Activated T-helper 17 cell treated with anti-CD3 and anti-CD28 coated beads, Interleukin-2, amount 50 U/mL, for 72 hours (primary cell): ENCODE measurements at places on chromosomes 1 and 21. TPM values are rescaled to one million over a fixed set of nuclear protein-coding genes. Genes with fewer than 3 reads are reported as not detected.

SLC35D1 gene
- 16.2 TPM for total RNA-seq

ARHGAP29 gene
- not detected for total RNA-seq

TFF3 gene
- not detected for total RNA-seq

FCGR1A gene
- not detected for total RNA-seq

PINK1 gene
- total RNA-seq: 4.6 TPM

DNA sequence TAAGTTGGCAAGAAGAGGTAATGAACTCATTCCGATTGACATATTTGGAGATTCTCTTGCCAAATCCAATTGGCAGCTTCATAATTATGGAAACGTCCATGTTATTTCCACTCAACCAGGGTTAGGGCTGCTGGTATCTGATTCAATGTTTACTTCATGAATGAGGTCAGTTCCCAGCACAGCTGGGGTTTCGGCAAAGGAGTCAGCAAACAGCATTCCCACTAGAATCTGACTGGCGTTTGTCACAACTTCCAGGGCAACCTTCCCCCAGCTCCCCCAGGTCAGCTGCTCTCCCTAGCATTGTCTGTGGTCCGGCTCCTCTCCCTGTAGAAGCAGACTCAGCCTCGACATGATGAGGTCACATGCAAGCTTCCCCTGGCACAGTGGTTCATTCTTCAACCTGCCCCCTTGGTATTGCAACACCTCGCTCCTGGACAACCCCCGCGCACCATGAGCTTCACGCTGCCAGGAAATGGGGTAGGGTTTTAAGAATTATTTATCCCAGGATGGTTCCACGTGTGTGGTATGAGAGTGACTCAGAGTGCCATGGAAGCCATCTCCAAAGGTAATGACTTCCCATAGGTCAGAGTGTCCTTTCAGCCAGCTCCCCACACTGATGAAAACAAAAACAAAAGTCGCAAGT is 100.7 kb upstream of the SLC25A33 start:
- H3K4me1 ChIP-seq: no peaks in the 10 kb centered on the region
- peaks cover 5% of the 10 kb centered on the region for H3K27me3 ChIP-seq
- H3K4me3 ChIP-seq: no peak overlapping the region
- no peak overlapping the region for H3K27ac ChIP-seq
- ATAC-seq: no peak

DNA sequence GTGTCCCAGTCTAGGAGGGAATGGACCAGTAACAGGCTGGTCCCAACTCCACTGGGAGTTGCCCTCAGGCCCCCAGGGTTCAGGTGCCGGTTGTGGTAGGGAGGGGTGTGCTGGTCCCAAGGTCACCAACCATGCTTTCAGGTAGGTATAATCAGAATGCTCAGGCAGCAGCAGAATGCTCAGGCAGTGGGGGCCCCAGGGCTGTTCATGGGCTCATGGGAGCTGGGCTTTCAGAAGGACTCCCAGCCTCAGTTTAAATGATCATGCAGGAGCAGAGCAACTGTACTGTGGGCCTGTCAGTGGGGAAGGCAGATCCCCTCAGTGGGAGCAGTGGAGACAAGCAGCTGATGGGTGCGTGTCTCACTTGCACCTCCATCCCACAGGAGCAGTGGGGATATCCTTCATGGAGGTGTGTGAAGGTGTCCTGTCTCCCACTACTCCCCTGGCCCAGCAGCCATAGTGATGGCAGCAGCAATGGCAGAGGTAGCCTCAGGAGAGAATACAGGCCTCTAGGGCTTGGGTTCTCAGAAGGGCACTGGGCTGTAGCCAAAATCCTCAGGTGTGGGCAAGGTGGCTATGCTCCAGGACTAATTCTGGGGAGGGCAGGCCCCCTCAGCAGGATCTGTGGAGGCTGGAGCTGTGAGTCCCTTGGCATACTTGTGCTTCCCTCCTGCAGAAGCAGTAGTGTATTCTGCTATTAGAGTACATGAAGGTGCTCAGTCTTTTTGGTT is 917.3 kb upstream of the B3GALT2 start:
- no peaks in the 10 kb centered on the region for H3K27me3 ChIP-seq
- ATAC-seq: no peak
- H3K27ac ChIP-seq: no peak overlapping the region
- no peaks in the 10 kb centered on the region for H3K4me1 ChIP-seq
- H3K4me3 ChIP-seq: no peak overlapping the region

DNA sequence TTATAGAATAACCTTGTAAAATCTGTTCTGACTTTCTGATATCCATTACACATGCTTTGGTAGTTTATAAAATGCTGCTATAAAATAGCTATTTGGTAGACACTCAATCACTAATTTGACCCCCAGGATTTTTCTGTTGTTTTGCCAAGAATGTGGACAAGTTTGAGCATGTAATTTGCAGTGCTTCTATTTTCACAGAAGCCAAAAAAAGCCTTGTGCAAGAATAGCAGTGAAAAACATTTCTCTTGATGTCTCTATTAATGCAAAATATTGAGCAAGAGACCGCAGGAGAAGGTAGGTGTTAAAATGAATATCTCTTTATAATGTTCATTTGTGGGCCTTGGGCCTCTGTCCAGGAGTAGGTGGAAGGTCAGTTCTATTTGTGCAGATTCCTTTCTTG is 22.5 kb downstream of the MAP3K7CL start:
- H3K27ac ChIP-seq: no peak overlapping the region
- no peaks in the 10 kb centered on the region for H3K4me1 ChIP-seq
- H3K4me3 ChIP-seq: no peak overlapping the region
- H3K27me3 ChIP-seq: no peaks in the 10 kb centered on the region

DNA sequence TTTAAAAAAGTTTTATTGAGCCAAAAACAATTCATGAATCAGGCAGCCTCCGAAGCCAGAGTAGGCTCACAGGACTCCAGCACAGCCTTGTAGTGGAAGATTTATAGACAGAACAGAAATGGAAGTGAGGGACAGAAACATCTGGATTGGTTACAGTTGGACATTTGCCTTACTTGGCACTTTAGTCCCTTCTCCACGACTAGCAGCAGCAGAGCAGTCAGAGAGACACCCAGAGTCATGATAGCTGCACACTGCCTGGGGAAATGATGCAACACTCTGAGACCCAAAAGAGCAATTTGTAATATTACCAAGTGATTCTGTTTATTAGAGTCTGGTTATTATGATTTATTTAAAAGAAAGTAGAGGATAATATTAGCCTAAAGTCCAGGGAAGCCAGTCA is 72.2 kb upstream of the KRTAP11-1 start:
- no peaks in the 10 kb centered on the region for H3K36me3 ChIP-seq
- no peaks in the 10 kb centered on the region for H3K4me1 ChIP-seq
- no peak overlapping the region for H3K27ac ChIP-seq
- ATAC-seq: no peak
- peaks cover 4% of the 10 kb centered on the region for H3K27me3 ChIP-seq
- no peak overlapping the region for H3K4me3 ChIP-seq

- H3K4me3 ChIP-seq: no peak overlapping the region
- no peak for ATAC-seq
- H3K27me3 ChIP-seq: peaks cover 27% of the 10 kb centered on the region
- H3K27ac ChIP-seq: no peak overlapping the region
Measured at GRCh38 chr1:209406595-209406994, 176.9 kb upstream of the CAMK1G start.

GRCh38 chr1:87706203-87706602 is 377.5 kb downstream of the LMO4 start:
- peaks cover 3% of the 10 kb centered on the region for H3K27me3 ChIP-seq
- H3K27ac ChIP-seq: no peak overlapping the region
- ATAC-seq: no peak
- H3K36me3 ChIP-seq: no peaks in the 10 kb centered on the region
- no peaks in the 10 kb centered on the region for H3K4me1 ChIP-seq

DNA sequence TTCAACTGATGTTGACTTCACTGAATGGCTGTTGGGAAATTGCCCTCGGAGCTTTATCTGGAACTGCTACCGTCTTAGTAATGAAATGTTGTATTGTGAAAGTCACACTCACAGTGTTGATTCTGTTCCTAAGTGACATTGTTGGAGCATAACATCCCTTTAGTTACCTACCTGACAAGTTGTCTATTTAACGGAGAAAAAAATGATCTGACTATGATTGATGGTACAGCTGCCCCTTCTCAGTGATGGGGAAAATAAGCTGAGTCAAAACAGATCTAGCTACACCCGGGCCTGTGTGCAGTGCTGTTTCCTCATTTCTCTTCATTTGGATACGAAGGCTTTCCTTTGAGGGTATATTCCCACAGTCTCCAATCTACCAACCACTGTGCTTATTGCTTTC is 472.3 kb upstream of the BRINP3 start:
- no peak overlapping the region for H3K27ac ChIP-seq
- no peaks in the 10 kb centered on the region for H3K27me3 ChIP-seq
- no peaks in the 10 kb centered on the region for H3K36me3 ChIP-seq
- H3K4me3 ChIP-seq: no peak overlapping the region
- ATAC-seq: no peak

GRCh38 chr1:76066394-76066793 is 8.2 kb upstream of the ST6GALNAC3 start:
- peaks cover 18% of the 10 kb centered on the region for H3K27me3 ChIP-seq
- no peaks in the 10 kb centered on the region for H3K4me1 ChIP-seq
- ATAC-seq: no peak
- no peaks in the 10 kb centered on the region for H3K36me3 ChIP-seq
- H3K4me3 ChIP-seq: no peak overlapping the region

DNA sequence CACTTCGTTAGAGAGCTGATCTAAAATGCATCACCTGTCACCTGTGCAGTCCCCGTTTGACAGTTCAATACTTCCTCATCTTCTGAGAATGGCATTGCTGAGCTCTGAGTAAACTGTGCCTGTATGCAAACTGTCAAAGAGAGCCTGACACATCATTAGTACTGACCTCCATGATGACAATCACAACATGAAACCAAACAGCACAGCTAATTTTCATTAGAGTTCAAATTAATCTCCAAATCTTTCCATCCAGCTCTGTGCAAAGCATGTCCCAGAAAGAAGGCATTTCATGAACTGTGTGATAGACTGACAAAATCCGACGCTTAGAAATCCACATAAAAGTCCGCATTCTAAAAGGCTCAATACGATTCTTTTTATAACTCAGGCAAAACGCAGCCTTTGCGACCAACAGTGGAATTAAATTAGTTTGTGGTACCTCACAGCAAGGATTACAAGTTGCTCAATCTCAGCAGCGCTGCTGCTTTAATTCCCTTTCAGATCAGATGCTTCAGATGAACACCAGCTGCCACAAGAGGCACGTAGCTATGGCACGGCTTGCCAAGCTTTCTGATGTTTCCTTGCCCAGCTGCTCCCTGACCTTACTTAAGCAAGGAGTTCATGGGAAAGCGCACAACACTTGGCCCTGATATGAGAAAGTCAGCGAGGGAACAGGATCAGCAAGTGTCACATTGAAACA is 765.5 kb upstream of the PRMT6 start:
- ATAC-seq: no peak
- no peak overlapping the region for H3K4me3 ChIP-seq
- no peaks in the 10 kb centered on the region for H3K4me1 ChIP-seq
- H3K27ac ChIP-seq: no peak overlapping the region
- no peaks in the 10 kb centered on the region for H3K27me3 ChIP-seq
- H3K36me3 ChIP-seq: no peaks in the 10 kb centered on the region

DNA sequence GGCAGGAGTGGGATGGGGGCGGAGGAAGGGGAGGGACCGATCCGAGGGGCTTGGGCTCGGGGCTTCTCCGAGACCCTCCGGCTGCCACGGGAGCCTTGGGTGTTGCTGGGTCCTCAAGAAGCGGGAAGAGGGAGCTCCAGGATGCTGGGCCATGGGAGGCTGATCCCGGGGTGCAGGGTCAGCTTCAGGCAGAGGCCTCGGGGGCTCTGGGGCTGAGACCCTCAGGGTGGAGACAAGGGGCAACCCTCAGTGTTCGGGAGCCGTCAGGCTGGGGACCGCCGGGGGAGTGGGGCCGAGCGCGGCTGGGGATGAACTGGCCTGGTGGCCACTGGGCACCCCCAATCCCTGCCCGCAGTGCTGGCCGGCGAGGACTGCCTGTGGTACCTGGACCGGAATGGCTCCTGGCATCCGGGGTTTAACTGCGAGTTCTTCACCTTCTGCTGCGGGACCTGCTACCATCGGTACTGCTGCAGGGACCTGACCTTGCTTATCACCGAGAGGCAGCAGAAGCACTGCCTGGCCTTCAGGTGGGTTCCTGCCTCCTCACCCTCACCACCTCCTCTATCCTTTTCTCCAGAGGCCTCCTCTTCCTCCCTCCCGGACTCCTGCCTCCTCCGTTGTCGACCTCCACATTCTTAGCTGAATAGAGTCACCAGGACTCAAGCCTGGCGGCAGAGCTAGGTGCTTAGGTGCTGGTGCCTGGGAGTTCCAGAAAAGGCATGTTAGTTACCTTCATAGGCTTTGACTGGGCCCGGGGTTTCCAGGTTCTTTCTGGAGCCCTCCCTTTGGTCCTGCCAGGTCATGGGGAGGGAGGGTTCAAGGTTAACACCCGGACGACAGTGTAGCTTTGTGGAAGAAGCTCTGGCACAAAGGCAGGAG is 631 bp downstream of the SHISA4 start:
- peak; percentile 13 for ATAC-seq
- H3K36me3 ChIP-seq: no peaks in the 10 kb centered on the region
- peaks cover 4% of the 10 kb centered on the region for H3K4me1 ChIP-seq
- no peak overlapping the region for H3K27ac ChIP-seq

DNA sequence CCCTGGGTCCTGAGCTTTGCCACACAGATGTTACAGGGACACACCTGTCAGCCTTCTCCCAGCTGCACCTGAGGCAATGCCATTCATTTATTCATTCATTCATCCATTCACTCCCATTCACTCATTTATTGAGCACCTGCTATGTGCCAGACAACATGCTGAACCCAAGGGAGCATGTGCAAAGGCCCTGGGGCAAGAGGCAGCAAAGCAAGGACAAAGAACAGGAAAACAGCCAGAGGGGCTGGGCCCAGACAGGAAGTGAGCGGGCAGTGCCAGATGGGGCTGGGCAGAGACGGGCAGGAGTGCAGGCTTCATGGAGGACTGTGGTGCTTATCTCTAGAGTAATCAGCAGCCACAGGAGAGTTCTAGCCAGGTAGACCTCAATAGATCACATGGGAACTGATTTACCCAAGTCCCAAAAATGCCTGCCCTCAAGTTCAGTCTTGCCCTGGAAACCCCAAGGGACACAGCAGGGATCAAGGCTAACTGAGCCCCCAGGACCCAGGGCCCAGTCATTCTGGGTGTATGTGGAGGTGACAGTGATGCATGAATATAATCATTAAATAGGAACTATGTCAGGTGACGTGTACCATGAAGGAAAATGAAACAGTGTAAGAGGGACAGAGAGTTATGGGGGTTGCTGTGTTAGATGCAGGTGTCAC is 530.3 kb downstream of the MATN1 start:
- no peak overlapping the region for H3K4me3 ChIP-seq
- no peaks in the 10 kb centered on the region for H3K36me3 ChIP-seq
- H3K4me1 ChIP-seq: peaks cover 55% of the 10 kb centered on the region
- peak overlapping the region; percentile 61 for H3K27ac ChIP-seq
- peaks cover 7% of the 10 kb centered on the region for H3K27me3 ChIP-seq
- ATAC-seq: no peak
